ENCODE measurements at places on chromosomes 11 and 22.

GRCh38 chr11:44877571-44878497 lies 72.8 kb downstream of the TP53I11 start:
- no peak for DNase-seq

DNA sequence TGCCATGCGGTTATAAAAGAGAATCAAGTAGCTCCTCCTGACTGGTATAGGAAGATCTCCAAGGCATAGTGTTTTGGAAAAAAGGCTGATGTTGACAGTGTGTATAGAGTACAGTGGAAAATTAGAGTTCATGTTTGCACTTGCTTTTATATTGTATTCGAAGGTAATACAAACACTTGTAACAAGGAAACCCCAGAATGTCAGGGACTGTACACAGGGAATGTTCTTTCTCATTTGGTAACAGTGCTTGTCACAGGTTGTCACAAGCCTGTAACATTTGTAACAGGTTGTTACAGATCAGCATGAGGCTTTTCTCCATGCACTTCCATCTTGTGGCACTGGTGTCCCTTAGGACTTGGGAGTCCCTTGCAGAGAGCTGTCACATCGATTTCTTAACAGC lies 64.0 kb downstream of the GRK3 start:
- DNase-seq = peak; percentile 71

- DNase-seq = peak; percentile 31
Observed at GRCh38 chr22:23591201-23591791, 11.2 kb upstream of the IGLL1 start.

- no peak for DNase-seq
Observed at GRCh38 chr11:46633291-46634217, 16.2 kb downstream of the ATG13 start.

DNA sequence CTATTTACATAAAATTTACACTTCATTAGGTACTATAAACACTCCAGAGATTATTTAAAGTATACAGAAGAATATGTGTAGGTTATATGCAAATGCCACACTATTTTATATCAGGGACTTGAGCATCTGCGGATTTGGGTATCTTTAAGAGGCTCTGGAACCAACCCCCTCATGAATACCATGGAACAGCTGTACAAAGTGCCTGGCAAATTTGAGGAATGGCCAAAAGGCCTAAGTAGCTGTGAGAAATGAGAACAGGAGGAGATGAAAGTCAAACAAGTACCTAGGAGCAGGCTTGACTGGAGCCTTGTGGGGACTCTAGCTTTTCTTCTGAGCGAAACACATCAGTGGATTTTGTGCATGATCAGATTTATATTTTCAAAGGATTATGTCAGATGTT lies 149.3 kb downstream of the RBFOX2 start:
- DNase-seq = no peak

GRCh38 chr11:132139181-132139580 lies 768.8 kb downstream of the NTM start:
- DNase-seq = no peak

- no peak for DNase-seq
Observed at GRCh38 chr11:78605296-78605695, 30.6 kb upstream of the NARS2 start.

DNA sequence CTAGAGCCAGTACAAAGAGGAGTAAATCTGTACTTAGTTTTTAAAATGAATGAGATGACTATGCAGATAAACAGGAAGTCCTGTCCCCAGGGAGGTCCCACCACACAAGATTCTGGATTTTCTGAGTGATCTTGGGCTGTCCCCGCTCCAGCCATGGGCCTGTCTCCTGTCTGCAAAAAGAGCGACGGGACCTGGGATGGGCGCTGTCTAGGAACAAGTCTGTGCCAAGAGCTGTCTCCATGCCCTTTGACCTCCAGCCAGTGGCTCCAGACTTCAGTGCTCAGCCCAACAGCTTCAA lies 6.0 kb downstream of the CSNK1E start:
- DNase-seq = no peak
